ENCODE measurements at places on chromosomes 2 and 18.

DNA sequence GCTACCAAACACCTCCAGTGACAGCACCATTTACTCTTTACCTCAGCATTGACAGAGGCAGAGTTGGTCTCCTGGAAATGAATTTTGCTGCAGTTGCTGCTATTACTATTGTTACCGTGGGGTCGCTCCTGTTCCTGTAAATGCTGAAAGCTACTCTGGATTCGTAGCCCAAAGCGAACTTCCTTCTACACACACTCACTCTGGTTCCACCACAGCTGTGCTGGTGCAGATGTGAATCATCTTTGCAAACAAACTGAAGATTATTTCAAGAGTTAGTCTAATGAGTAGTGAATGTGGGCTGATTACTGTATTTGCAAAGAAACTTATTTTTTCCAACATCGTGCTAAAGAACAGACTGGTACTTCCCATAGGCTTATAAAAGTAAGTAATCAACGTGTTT, 304.0 kb downstream of the LPIN1 start:
- no peak for DNase-seq

GRCh38 chr2:134431838-134432434, 178.1 kb downstream of the MGAT5 start:
- no peak for DNase-seq

- DNase-seq = no peak
Measured at GRCh38 chr2:134536296-134536695, 182.5 kb downstream of the TMEM163 start.

DNA sequence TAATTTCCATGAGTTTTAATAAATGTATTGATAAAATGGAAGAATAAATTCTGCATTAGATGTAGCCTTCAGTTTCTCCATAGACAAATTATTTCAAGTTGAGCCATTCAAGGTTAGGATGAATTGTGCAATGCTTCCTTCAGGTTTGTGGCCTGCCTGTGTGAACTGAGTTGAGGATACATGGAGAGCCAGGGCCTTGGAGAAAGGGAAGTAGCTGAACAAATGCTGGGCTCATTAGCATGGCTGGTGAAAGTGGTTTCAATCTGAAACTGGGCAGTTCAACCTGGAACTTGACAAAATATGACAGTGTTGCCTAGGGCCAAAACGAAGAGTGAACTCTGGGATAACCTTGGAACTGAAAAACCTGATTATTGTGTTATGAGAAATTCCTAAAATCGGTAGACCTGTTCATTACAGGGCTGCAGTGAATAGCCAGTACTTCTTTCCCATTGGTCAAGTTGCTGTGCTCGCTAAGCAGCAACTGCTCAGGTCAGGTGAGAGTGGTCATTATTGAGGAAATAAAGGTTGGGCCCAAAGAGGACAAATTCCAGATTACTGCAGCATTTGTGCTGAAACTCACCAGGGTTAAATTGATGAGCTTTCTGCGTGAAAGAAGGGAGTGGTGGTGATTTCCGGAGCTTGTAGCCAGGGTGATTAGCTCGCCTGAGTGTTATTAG, 12.7 kb downstream of the INPP1 start:
- no peak for DNase-seq

- no peak for DNase-seq
Measured at GRCh38 chr18:23378302-23378686, 74.8 kb upstream of the RIOK3 start.

DNA sequence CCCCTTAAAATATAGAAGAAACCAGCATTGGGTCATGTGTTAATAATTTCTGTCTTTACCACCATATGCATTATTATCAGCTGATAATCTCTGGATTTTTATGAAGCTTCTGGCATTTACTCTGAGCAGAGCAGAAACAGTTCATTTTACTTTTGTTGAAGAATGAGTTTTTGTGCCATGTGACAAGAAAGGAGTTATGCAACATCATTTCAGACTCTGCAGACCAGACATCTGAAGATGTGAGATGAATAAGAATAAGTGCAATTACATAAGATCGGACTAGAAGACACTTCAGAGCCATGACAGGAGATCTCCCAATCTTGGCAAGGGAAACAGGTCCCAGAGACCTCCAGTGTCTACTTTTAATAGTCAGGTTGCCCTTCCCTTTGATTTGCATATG, 869.4 kb upstream of the VRK2 start:
- no peak for DNase-seq

- DNase-seq = no peak
Measured at GRCh38 chr2:143875295-143876233, 644.4 kb downstream of the ZEB2 start.
